Fibroblast of upper back skin (primary cell): ENCODE measurements at places on chromosomes 4 and X.

GRCh38 chrX:106917830-106918500, 2.2 kb upstream of the CLDN2 start:
- peak; percentile 77 for DNase-seq

- DNase-seq: peak; percentile 3
Observed at GRCh38 chr4:104531390-104531789, 36.7 kb upstream of the CXXC4 start.

- peak; percentile 9 for DNase-seq
Observed at GRCh38 chr4:78410676-78411075, 140.9 kb upstream of the ANXA3 start.

GRCh38 chrX:13094374-13094773, 50.0 kb upstream of the FAM9C start:
- DNase-seq: no peak

- no peak for DNase-seq
Observed at GRCh38 chr4:151781026-151781425, 20.2 kb upstream of the GATB start.

GRCh38 chr4:141347684-141348083, 127.0 kb downstream of the ZNF330 start:
- no peak for DNase-seq

- DNase-seq: no peak
Observed at GRCh38 chrX:110944311-110944750, 148.7 kb upstream of the CHRDL1 start.

DNA sequence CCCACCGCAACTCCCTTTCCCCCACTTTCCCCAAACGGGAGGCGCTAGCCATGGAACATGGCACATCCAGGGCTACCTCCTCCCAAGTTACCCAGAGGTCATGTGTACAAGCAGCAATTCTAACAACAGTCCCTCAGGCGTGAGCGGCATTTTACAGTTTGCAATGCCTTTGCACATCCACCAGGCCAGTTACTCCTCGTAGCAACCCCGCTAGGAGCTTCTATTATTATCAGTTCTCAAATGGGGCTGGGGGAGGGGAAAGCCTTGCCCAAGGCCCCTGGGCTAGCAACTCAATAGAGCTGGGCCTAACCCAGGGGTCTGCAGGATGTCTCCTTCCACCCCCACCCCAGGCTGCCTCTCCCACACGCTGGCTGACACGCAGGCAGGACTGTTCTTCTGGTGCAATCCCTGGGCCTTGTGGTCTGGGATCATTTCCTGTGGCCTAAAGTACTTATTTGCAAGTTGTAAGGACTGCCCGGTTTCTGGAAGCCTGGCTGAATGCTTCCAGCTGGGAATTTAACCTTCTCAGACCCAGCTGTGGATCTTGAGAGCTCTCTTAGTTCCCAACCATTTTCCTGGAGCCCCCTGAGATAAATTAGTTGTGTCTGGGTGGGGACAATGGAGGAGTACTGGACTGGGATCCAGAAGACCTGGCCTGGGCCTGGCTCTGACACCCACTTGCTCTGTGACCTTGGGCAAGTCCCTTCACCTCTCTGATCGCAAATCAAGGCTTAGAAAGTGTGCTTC, 27.7 kb downstream of the PJA1 start:
- DNase-seq: peak; percentile 83

- DNase-seq: no peak
Observed at GRCh38 chr4:39841894-39842293, 135.8 kb downstream of the PDS5A start.

GRCh38 chr4:2836391-2836859, 7.2 kb upstream of the ADD1 start:
- DNase-seq: no peak

DNA sequence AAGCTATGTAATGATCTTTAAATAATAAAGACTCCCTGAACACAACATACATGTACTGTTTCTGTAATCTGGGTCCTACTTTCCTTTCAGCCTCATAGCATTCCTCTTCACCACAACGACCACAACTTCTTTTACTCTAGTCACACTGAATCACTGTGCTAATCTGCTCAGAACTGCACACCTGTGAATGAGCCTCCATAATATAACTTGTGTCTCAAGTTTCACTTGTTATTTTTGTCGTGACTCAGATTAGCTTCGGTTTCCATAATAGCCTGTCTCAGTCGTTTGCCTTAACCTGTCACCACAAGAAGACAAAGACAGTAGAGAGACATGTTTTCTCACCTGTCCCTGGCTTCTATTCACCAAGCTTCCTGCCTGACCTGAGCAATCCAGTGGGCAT, 61.8 kb downstream of the MAGED1 start:
- no peak for DNase-seq

- DNase-seq: no peak
Observed at GRCh38 chr4:24001486-24002329, 111.9 kb upstream of the PPARGC1A start.

GRCh38 chr4:124199755-124200154, 512.8 kb downstream of the ANKRD50 start:
- peak; percentile 36 for DNase-seq

DNA sequence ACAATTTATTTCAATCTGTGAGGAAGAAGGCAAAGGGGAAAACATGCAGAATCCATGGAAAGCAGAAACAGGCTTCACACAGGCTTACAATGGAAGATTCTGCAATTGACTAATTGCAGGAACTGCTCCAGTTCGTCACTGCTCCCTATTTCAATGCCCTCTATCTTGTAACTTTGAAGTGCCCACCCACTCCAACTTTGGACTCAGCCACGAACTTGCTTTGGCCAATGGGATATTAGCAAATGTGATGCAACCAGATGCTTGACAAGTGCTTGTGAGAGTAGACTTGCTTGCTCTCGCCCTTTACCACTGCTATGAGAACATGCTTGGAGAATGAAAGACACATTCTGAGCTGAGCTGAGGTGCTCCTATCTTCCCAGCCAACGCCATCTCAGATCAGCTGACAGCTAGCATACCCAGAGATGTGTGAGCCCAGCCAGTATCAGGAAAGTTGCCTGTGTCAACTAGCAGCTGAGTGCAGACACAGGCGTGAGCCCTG, 105.7 kb upstream of the PTCHD1 start:
- no peak for DNase-seq

DNA sequence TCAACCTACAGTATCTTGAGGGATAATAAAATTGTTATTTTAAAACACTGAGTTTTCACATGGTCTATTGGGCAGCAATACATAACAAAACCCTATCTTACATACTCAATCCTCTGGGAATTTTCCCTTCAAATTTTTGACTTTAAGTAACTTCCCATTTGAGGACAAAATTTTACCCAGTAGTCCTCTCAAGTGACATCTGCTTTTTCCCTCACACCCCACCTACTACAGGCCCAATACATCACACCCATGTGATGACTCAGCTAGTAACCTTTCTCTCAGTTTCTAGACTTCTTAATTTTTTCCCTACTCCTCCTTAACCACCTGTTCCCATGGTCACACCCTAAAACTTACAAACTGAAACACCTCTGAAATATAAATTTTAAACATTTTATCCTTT, 12.2 kb upstream of the RAP1GDS1 start:
- no peak for DNase-seq

- no peak for DNase-seq
Observed at GRCh38 chrX:70132877-70133302, 357 bp upstream of the IGBP1 start.

DNA sequence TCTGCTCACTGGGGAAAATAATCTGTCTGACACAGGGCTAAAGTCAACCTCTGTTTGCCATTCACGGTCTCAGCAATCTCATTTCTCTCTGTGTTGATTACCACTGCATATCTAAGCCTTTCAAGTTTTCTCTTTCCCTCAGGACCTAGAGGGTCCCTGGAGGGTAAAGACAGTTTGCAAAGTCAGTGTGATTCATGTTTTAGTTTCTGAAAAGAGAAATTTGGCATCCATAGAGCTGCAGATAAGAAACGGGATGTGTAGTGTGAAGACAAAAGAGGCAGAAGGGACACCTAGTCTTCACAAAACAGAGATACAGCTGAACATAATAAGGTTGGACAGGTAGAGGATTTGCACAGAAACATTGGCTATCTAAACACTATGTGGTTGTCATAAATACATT, 34.5 kb upstream of the KDR start:
- DNase-seq: peak; percentile 24

GRCh38 chrX:103861200-103861599, 29.1 kb upstream of the RAB9B start:
- DNase-seq: no peak
